ENCODE measurements at places on chromosomes 12 and 14.

DNA sequence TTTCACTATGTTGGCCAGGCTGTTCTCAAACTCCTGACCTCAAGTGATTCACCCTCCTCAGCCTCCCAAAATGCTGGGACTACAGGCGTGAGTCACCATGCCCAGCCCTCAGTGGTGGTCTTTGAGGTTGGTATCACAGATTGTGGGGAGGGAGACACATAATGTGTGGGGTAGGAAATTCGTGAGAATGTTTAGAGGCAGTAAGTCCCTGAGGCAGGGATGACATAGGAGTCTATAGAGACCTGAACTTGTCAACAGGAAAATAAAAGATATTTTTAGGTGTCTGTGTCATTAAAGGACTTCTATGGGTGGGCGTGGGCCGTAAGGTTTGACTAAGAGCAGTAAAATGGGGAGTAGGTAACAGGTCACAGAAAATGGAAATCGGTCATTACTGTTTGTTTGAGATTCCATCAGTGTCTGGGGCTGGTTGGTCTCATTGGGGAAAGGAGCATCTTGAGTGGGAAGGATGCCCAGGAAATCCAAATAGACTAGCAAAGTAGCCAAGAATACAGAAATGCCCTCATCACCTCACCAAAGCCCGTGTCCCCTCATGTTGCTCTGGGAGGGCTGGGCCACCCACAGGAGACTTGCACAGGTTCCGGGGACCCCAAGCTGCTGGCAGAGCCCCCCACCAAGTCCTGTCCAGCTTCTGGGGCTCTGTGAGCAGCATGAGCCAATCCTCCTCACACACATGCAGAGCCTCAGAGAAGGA is 63.6 kb upstream of the BCL2L14 start:
- DNase-seq = no peak

- peak; percentile 81 for DNase-seq
Measured at GRCh38 chr12:116599285-116600136, 40.3 kb downstream of the MAP1LC3B2 start.

DNA sequence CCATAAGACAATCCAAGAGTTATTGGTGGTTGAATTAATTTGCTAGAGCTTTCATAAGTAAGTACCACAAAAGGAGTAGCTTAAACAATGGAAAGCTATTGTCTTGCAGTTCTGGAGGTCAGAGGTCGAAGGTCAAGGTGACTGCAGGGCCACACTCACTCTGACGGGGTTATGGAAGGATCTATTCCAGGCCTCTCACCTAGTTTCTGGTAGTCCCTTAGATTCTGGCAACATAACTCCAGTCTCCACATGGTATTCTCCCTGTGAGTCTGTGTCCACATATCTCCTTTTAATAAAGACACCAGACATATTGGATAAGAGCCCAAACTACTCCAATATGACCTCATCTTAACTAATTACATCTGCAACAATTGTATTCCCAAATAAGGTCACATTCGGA is 273.4 kb downstream of the FOXN3 start:
- no peak for DNase-seq

- no peak for DNase-seq
Measured at GRCh38 chr12:120093336-120093591, 23.3 kb downstream of the RAB35 start.

- peak; percentile 20 for DNase-seq
Measured at GRCh38 chr12:47964106-47964728, 821 bp downstream of the TMEM106C start.

DNA sequence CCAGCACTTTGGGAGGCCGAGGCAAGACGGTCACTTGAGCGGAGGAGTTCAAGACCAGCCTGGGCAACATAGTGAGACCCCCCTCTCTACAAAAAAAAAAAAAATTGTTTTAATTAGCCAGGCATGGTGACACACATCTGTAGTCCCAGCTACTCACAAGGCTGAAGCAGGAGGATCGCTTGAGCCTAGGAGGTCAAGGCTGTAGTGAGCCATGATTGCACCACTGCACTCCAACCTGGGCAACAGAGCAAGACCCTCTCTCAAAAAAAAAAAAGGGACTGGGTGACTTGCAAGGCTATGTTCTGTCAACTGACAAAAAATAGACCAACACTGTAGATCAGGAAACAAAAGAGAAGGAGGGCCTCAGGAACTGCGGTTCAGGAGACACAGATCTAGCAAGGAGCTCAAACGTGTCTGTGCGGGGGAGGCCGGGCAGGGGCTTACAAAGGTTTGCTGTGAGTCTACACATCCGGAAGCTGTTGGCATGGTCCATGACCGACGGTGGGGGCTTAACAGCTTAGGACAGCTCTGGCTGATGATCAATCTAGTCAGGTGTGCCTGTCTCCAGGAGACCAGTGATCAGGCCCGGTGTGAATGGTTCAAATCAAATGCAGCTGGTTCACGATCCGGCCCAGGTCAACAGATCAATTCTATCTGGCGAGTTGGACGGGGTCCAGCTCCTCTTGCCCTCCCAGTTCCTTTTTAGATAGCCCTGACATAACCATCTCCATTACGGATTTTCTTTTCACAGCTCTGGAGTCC is 31.7 kb upstream of the INF2 start:
- DNase-seq = no peak

DNA sequence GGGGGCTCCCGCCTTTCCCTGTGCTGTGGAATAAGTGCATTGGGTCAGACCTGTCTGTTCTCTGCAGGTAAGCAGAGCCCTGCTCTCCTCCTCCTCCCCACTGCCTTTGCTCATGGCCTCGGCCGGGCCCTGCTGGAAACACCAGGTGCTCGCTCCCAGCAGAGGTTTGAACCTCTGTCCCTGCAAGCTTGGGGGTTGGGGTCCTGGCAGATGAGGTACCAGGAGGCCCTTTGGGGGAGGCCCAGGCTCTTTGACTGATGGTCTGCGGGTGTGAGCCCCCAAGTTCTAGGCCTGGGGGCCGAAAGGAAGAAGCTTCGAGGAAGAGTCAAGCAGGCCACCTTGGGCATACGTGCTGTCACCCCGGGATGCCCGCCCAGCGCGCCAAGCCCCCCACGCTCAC is 22.1 kb upstream of the CEP170B start:
- DNase-seq = no peak

- no peak for DNase-seq
Measured at GRCh38 chr12:109527489-109528123, 45.7 kb downstream of the MMAB start.

DNA sequence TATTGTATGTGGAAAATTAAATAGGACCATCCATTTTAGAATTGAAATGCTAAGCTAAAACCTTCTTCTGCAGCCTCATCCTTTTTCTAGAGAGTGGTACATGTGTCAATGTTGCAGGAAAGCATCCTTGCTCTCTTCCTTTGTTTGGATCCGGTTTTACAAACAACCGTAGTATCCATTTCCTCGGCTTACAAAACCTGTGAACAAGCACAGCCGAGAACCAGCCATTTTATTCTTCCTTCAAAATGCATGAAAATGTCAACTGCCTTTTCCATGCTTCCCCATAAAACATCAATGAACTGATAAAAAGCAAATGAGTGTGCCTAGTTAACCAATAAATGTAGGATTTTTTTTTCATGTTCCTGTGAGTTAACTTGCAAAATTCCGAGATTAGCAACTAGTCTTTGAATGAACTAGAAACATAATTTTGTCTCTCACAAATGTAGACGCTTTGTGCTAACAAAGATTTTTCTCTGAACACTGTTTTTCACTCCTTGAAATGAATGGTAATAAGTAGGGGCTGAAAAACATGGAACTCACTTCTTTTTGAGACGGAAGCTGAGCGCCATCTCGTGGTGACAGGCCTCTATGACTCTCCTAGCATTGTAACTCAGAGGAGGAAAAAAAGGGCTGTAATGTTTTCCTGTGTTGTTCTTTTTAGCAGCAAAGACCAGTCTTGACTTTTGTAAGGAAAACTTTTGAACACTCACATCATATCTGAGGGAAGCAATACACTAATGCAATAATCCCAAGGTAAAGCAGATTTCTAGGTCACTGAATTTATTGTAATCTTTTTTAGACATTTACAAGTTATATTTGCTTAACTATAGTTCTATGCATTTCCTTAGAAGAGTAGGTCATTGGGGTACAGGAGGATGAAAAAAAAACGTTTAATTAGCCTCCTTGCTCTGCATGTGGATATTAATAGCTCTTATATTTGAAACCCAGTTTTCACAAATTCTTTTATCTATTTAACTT is 157.4 kb upstream of the FOXG1 start:
- peak; percentile 57 for DNase-seq

- no peak for DNase-seq
Measured at GRCh38 chr12:43711348-43711747, 47.2 kb downstream of the PUS7L start.

- peak; percentile 26 for DNase-seq
Measured at GRCh38 chr12:121295746-121296617, 527 bp downstream of the CAMKK2 start.

DNA sequence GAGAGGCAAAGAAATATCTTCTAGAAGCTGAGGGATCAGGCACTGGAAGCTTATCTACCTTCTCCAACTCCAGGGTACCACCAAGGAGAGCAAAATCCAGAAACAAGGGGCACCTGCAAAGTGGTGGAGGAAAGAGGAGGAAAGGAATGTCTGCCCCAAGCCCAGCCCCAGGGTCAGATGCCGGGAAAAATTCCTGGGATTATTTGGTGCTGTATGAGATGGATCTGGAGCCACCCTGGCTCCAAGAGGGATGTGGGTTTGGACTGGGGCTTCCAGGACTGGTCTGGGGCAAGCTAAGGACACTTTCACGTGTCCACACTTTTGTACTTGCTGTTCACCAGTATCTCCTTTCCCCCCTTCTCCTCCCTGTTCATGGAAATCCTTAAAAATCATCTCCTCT is 69.8 kb downstream of the DPF3 start:
- DNase-seq = no peak

DNA sequence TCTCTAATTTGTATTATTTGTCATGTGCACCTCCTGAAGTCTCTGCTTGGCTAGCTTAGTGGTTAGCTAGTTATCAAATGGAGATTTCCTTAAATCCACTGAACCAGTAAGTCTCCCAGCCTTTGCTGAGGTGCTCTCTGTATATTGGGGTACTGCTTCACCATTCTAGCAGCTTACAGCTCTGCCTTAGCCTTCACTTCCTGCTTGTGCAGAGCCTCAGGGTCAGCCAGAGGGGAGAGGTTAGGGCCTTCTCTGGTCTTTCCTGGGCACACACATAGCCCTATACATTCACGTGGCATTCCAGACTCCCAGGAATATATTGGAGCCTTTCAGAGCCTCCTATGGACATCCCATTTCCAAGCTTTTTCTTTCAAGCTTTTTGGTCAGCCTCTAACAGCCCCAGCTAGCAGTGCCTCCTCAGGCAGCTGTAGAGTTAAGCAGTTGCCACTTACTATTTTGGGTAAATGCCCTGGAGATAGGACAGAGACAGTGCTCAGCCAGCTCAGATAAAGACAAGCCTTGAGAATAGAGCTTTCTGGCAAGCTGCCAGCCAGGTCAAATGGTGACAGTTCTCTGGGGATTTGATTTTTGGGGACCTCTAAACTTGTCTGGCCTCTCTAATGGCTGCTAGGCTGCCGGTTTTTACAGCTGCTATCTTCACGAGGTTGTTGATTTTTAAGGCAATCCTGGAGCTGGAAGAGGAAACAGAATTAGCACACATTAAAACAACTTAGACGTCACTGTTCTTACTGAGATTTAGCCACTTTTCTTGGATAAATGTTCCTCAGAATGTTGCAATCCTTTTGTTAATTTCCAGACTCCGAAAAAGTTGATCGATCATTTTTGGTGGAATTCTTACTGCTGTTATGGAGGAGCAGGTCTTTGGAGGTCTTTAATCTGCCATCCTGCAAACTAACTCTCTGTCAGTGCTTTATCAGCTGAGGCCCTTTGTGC is 32.9 kb downstream of the FBXW8 start:
- DNase-seq = no peak

GRCh38 chr14:61608245-61609165 is 86.8 kb upstream of the HIF1A start:
- peak; percentile 67 for DNase-seq

GRCh38 chr14:49497267-49497666 is 88.9 kb downstream of the RPS29 start:
- no peak for DNase-seq

DNA sequence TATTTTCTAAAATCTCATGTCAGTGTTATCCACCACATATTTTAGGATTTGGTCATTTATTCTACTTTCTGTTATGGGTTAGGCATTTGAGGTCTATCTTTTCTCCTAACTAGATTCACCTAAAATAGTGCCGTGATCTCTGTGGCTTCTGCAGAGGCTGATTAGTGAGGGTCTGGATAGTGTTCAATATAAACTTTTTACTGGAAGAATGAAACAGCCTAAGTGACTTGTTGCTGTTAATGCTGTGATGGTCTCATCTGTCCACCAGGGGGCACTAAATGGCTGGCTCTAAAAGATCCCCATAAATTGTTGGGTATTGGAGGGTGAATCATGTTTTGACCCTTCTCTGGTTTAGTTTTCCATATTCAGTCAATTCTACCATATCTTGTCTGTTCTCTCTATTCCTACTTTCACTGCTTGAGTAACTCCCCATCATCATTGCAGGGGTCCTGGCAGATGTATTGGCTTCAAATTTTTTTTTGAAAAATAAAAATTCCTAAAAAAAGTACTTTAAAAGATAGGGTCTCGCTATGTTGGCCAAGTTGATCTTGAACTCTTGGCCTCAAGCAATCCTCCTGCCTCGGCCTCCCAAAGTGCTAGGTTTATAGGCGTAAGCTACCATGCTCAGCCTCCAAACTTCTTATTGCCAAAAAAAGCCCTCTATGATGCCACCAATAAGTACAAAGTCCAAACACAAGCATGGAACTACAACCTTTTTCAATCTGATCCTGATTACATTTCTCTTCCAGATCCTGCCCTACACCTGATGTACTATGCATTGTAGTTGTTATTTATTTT is 6.9 kb downstream of the PABPN1 start:
- DNase-seq = peak; percentile 79

DNA sequence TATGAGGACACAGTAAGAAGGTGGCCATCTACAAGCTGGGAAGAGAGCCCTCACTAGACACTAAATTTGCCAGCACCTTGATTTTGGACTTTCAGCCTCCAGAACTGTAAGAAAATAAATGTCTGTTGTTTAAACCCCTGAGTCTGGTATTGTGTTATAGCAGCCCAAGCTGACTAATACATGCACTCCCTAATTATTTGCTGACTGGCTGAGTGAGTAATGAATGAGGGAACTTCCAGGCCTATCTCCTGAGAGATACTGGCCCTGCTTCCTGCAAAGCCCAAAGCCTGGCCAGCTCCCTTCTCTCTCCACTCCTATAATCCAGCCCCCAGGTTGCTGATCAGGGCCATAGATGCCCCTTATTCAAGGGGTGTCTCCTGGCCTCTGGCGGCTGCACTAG is 120.0 kb upstream of the NOS1 start:
- DNase-seq = peak; percentile 18

- no peak for DNase-seq
Measured at GRCh38 chr12:115037830-115038229, 353.9 kb upstream of the TBX3 start.
